Kidney (tissue), 22 donors: ENCODE measurements at places on chromosomes 4 and X. TPM values are rescaled to one million over a fixed set of nuclear protein-coding genes. Genes with fewer than 3 reads are reported as not detected.

- H3K36me3 ChIP-seq, result no peaks in the 10 kb centered on the region
- DNase-seq, result no peak
- no peak overlapping the region for H3K27ac ChIP-seq
- H3K4me3 ChIP-seq, result no peak overlapping the region
- no peaks in the 10 kb centered on the region for H3K27me3 ChIP-seq
Measured at GRCh38 chr4:189255636-189256035, 685.0 kb upstream of the FRG1 start.

GRCh38 chrX:121084903-121085611, 37.6 kb downstream of the GLUD2 start:
- no peaks in the 10 kb centered on the region for H3K4me1 ChIP-seq
- no peak overlapping the region for H3K4me3 ChIP-seq
- DNase-seq, result no peak
- H3K36me3 ChIP-seq, result no peaks in the 10 kb centered on the region
- H3K27me3 ChIP-seq, result no peaks in the 10 kb centered on the region
- no peak overlapping the region for H3K27ac ChIP-seq

DNA sequence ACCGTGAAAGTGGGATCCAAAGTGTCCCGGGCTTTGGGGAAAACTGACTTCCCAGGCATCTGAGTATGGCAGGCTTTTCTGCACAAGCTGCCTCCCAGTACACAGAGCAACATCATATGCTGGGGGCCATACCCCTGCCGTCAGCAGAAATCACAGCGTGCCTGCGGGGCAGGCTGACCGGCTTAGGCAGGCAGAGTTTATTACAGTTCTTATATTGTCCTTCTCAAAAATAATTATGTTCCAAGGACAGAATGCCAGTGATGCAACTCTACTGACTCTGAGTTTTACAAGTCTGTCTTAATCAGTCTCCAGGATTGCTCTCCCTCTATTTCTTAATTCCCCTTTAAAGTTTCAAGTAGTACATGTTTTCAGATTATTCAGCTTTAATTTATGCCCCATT, 37.0 kb downstream of the IL21 start:
- no peaks in the 10 kb centered on the region for H3K4me1 ChIP-seq
- no peak overlapping the region for H3K4me3 ChIP-seq
- DNase-seq, result no peak
- no peaks in the 10 kb centered on the region for H3K27me3 ChIP-seq
- no peaks in the 10 kb centered on the region for H3K36me3 ChIP-seq
- H3K27ac ChIP-seq, result no peak overlapping the region

GRCh38 chr4:118289794-118290193, 63.0 kb downstream of the PRSS12 start:
- H3K36me3 ChIP-seq, result no peaks in the 10 kb centered on the region
- H3K4me1 ChIP-seq, result no peaks in the 10 kb centered on the region
- no peak for DNase-seq
- no peak overlapping the region for H3K27ac ChIP-seq
- no peaks in the 10 kb centered on the region for H3K27me3 ChIP-seq

DNA sequence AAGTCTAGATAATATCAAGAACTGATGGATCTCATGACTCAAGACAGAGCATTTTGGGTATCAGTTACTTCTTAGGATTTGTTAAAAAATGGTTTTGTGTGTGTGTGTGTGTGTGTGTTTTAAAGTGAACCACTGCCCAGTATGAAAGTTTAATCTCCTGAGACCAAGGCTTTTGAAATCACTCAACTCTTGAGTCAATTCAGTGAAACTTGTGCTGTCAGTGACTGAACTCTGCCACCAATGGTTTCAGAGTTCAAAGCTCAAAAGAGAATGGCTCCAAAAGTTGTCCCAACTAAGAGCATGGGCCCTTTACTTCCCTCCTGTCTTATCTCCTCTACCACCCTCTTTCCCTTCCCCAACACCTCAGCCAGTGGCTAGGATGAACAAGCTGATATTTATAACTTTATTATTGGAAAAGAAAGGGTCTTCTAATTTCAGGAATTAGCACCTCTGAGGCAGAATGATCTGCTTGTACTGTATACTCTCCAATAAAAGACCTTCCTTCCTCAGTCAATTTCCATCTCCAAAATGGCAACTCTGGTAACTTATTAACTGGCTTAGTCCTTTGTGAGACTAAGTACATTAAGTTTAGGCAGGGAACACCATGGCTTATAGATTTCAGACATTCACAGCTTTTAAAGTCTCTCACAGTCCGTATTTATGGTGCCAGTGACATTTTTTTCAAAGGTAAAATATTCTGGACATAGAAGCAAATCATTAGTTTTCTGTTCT, 152.2 kb downstream of the REPS2 start:
- H3K36me3 ChIP-seq, result no peaks in the 10 kb centered on the region
- H3K4me1 ChIP-seq, result no peaks in the 10 kb centered on the region
- no peak for DNase-seq

DNA sequence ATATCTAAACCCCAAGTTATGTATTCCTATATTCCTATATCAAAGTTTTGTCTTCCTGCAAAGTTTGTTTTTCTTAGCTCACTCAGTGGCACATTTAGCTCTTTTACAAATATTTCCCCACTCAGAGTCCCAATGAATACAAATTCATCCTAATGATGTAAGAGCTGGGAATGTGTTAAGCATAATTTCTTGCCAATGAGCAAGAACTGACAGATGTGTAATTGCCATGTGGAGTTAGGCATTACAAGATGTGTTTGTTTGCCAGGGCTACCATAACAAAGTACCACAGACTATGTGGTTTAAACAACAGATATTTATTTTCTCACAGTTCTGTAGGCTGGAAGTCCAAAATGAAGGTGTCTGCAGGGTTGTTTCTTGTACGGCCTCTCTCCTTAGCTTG, 302.1 kb downstream of the KCTD8 start:
- no peaks in the 10 kb centered on the region for H3K4me1 ChIP-seq
- DNase-seq, result no peak
- no peaks in the 10 kb centered on the region for H3K27me3 ChIP-seq
- no peaks in the 10 kb centered on the region for H3K36me3 ChIP-seq

GRCh38 chr4:121126449-121127006, 37.6 kb downstream of the TNIP3 start:
- H3K4me1 ChIP-seq, result no peaks in the 10 kb centered on the region
- H3K36me3 ChIP-seq, result no peaks in the 10 kb centered on the region
- no peak overlapping the region for H3K4me3 ChIP-seq

The TECRL gene
- not detected for total RNA-seq

The TKTL2 gene
- total RNA-seq, result not detected

The USP46 gene
- 16.9 TPM for total RNA-seq

The TMEM129 gene
- total RNA-seq, result 48.2 TPM
